NCI-H1694 (cell line): ENCODE measurements at places on chromosomes 7 and 10.
A peak's percentile ranks its signal among the peaks of the same experiment; 100 is the strongest.

DNA sequence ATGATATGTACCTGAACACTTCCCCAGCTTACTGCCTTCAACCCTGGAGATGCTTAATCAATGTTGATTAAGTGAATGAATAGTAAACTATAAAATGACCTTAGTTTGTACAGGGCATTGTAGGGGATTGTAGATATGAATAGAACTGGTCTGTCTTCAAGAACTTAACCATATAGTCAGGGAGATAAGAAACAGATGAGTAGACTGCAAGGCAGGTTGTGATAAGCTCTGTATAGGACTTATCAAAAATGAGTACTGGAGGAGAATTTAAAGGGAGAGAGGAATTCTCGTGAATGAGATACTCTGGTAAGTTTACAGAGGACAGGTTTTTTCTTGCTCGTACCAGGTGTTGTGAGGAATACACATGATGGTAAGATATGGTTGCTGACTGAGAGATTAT is 27.6 kb downstream of the SGPL1 start:
- DNase-seq: no peak

DNA sequence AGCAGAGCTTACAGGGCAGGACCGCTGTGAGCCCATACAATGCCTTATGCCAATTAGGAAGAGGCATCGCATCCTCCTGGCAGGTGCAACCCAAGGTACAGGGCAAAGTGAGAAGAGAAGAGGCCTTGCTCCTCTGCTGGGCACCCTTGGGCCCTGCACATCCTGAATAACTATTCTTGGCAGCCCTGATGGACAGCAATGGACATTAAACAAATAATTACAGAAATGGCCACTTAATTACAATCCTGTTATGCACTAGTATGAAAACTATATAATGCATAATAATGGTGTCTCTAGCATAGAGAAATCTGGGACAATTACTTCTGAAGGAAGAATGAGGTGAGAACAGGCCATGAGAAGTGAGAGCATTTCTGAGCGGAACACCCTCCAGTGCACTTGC is 83.5 kb downstream of the PLPP4 start:
- no peak for DNase-seq

DNA sequence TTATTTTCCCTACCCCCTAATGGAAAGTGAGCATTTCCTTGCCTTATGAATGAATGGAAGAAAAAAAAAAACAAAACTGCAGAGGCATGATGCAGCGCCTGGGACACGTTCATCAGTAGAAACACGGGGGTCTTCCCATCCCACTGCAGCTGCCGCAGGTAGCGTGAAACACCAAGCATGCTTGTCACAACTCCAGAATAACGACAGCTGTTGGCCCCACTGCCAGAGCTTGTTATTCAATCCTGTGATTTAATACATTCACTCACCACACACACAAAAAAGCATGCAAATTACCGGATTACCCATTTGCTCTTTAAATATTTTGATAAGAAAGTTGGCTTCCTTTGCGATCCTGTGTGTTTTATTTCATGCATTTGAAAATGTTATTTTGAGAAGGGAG is 48.4 kb upstream of the GNA12 start:
- DNase-seq: peak; percentile 82

GRCh38 chr10:104582602-104582951 is 58.5 kb upstream of the SORCS3 start:
- no peak for DNase-seq

DNA sequence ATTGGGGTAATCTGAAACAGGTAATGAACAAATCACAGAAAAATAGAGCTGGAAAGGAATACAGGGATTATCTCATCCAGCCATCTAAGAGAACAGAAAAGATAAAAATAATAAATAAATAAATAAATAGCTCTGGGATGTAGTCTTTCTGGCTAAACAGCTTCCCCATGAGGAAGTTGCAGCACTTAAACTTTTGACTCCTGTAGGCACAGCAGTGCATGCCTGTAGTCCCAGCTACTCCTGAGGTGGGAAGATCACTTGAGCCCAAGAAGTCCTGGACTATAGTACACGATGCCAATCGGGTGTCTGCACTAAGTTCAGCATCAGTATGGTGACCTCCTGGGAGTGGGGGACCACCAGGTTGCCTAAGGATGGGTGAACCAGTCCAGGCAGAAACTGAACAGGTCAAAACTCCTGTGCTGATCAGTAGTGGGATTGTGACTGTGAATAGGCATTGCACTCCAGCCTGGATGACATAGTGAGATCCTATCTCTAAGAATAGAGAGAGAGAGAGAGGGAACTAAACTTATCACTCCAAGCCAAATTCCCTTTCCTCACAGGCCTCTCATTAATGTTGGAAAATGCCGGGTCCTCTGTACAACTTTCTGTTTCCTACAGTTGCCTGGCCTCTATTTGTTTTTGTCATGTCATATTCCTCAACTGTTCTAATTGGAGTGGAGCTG is 61.7 kb upstream of the CDK13 start:
- DNase-seq: no peak

DNA sequence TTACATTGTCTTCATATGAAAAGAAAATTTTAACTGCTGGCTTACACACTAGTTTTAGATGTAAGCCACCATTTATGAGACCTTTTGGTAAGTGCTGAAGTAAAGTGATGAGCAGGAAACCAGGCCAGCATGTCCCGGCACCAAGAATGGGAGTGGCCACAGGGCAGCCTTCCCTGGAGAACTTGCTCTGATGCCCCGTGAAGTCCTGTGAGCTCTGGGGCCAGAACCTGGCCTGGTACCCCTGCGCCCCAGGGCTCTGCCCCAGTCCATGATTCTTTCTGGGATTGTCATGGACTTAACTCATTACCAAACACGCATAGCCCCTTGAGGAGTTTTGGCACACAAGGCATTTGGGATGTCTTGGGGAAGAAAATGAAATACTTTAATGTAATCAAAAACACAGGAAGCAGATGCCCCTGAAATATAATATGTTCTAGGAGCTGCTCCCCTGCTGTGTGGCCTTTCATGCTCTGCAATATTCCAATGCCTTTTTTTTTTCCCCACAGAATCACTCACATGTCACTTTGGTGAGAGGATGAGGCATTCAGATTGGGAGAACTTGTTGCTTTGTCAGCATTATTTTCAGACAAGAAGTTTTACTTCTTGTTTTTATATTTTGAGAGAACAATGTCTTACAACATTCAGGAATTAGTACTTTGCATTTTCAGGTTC is 53.1 kb upstream of the CXCL12 start:
- no peak for DNase-seq

DNA sequence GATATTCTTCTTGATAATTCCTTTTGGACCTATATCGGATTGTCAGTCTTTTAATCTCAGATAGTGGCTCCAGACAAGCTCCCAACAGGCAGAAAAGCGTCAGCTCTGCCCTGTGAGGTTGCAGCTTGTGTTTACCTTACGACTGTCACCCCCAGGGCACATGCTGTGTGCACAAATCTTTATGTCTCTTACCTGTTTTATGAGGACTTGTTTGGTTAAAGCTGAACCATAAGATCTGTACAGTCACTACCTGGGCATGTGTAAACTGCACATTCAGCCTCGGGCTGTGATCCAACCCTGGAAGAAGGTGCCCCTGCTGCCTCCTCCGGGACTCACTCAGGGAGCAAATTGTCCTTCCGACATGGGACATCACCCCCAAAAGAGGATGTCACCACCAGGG is 119.8 kb downstream of the GALNT17 start:
- DNase-seq: no peak

DNA sequence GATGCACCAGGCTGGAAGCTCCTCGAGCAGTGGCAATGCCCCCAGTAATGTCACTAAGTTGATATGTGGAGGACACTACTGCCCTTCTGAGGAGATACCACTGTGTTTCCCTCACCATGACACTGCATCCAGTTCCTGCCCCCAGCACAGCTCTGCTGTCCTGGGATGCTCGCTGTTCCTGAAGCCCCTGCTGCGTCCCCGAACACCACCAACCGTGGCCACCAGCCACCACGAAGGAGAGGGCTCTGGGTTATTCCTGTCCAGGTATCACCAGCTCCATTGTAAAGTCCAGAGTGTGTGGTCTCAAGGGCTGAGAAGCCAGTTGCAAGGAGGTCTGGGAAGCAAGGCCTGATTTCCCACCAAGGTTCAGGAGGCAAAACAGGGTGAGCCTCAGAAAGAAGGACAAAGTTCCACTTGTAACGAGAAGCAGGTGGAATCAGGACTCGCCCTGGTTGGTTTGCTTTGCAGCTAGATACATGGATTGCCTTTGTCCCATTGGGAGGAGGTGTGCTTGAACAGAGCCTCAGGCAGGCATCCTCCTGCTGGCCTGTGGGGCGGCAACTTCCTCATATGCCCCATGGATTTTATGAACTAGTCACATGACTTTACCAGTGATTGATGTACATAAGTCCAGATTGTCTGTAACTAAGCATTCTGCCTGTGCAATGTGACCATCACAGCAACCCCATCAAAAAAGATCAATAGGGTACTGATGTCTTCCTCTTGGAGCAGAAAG is 427.0 kb upstream of the VSTM2A start:
- DNase-seq: no peak

- no peak for DNase-seq
Measured at GRCh38 chr10:51000976-51001375, 73.3 kb upstream of the PRKG1 start.

DNA sequence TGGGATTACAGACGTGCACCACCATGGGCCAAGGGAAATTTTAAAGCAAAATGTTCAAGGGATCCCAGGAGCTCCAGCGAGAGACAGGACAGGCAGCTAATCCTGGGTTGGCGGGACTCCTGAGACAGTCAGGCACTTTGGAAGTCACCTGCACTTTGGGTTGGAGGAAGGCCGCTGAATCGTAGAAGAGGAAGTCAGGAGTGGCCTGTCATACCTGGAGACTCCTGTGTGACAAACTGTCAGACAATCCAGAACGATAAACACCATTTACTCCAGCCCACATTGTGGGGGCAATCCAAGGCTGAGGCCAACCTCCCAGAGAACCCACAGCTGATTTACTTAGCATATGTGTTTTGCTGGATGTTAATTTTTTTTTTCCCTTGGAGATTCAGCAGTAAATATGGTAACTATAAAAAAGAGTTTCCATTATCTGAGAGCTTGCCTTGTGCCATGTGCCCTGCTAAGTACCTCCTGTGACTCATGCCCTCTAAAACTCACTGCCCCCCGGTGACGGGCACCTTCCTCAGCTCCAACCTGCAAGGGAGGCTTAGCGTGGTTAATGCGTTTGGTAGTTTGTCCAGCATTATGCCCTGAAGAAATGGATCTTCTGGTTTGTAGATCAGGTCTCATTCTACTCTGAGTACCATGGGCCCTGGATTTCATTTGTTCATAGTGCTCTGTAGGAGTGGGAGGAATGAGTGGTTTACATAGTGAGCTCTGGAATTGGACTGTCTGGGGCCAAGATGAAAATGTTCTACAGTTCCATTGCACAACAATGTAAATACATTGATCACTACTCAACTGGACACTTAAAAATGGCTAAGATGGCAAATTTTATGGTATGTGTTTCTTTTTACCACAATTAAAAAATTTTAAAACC is 50.9 kb downstream of the ICA1 start:
- no peak for DNase-seq

DNA sequence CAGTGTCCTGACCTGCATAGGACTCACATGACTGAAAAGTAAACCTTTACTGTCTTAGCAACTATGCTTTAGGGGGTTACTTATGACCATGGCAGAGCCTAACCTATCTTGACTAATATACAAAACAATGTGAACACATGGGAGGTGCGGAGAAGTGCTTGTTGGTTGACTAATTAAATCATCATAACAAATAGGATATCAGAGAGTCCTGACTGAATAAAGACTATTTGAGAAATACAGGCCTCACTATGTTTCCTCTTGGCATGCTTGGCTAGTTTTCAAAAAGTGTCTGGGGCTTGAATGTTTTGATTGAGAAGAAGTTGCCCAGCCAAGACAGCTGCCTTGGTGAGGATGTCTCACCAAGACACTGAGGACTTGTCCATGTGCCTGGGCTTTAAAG is 104.4 kb upstream of the PHYHIPL start:
- no peak for DNase-seq

GRCh38 chr10:96959733-96960132 is 127.6 kb downstream of the LCOR start:
- DNase-seq: no peak

DNA sequence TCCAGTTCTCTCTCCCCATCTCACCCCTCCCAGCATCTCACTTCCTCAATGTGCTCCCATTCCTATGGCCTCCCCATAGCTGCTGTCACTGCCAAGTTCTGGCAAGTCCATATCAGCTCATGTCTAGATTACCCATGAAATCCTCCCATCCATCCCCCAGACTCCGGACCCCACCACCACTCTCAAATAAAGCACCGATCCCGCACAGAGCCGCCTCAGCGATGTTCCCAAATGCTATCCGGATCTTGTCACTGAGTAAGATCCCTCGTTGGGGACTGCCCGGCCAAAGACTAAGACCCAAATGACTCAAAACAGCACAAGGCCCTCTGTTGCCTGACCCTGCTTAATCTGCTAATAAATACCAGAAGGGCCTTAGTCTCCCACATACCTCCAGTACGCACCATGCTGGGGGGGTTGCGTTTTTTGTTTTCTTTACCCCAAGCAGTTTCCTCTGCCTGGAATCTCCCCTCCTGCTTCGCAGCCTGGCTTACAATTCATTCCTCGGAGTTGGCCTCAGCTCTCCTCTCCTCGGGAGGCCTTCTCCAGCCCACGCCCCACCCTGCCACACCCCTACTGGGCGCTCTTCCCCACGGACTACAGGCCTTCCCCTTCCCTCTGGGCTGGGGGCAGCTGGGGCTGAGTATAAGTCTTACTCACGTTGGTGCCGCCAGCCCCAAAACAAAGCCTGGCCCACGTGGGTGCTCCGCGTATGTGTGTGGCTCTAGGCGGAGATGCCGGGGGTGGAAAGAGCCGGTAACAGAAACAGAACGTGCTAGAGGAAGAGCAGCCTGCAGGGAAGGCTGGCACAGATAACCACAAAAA is 1.8 kb upstream of the DUSP5 start:
- no peak for DNase-seq

GRCh38 chr10:28285816-28286215 is 17.0 kb downstream of the MPP7 start:
- no peak for DNase-seq

GRCh38 chr10:77770868-77771175 is 133.2 kb upstream of the KCNMA1 start:
- no peak for DNase-seq

GRCh38 chr10:57338823-57339558 is 928.7 kb downstream of the IPMK start:
- DNase-seq: no peak
